ENCODE measurements at places on chromosomes 11 and 22.

- no peak for DNase-seq
Measured at GRCh38 chr22:49266561-49267519, 560.8 kb downstream of the BRD1 start.

DNA sequence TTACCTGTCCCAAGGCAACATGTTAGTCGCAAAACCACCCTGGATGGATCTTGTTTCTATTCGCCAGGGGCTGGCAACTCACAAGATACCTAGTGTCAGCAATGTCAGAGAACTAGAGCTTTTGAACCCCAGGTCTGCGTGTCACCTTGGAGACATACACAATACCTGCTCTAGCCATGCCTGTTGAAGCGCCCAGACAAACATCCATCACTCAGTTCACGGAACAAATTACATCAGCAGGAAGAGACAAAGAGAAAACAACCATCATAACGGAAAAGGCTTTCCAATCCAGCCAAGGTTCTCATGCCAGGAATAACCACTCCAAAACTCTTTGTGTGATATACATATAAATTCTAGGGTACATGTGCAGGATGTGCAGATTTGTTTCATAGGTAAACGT is 2.2 kb downstream of the CD59 start:
- DNase-seq, result no peak

DNA sequence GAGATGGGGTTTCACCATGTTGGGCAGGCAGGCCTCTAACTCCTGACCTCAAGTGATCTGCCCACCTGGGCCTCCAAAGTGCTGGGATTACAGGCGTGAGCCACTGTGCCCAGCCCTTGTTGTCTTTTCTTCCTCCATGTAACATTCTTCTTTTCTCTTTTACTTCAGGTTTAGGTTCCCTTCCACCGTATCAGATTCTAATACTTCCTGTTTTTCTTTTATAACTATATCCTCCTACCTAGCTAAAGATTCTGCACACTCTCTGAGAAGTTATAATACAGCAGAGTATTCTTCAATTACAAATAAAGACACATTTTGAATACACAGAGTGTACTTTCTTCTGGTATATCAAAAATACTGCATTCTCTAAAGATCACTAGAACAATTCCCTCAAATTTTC is 33.2 kb upstream of the GAB2 start:
- no peak for DNase-seq

GRCh38 chr11:35111161-35112055 is 27.6 kb upstream of the CD44 start:
- no peak for DNase-seq

GRCh38 chr22:40534379-40535188 is 101.9 kb downstream of the MRTFA start:
- peak; percentile 38 for DNase-seq

DNA sequence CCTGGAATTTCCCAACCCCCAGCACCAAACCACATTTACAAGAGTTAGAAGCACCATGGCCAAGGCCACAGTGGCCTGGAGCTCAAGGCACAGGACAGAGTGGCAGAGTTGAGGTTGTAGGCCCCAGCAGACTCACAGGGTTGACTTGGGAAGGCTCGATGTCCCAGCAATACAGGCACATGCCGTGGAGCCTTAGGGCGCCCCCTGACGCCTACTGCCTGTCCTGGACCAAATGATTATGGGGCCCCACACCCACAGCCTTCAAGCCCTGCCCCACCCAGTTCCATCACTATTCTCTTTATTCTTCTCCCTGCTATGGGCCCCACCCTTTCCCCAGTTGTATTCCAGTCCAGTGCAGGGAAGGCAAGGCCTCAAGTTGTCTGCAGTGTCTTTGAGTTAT is at the start of gene CCDC179:
CCDC179 (minus strand) TSS at position 234 of the 400 bp plus-strand sequence; CDS start at position 181, 53 bp downstream.
- no peak for DNase-seq

DNA sequence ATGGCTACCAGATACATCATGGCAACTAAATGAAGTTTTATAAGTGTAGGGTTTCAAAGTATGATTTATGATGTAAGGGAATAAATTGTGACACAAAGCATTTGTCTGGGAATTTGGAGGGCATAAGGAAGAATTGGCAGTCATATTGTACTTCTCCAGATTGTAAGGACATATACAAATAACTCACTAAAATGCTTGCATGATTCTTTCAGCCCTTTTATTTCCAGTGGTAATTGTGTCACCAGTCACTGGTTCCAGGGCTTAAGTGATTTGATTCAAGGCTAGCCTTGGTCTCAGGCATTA is 299.4 kb upstream of the ANO5 start:
- no peak for DNase-seq

GRCh38 chr11:46489656-46490560 is 98.3 kb upstream of the CHRM4 start:
- DNase-seq, result no peak

DNA sequence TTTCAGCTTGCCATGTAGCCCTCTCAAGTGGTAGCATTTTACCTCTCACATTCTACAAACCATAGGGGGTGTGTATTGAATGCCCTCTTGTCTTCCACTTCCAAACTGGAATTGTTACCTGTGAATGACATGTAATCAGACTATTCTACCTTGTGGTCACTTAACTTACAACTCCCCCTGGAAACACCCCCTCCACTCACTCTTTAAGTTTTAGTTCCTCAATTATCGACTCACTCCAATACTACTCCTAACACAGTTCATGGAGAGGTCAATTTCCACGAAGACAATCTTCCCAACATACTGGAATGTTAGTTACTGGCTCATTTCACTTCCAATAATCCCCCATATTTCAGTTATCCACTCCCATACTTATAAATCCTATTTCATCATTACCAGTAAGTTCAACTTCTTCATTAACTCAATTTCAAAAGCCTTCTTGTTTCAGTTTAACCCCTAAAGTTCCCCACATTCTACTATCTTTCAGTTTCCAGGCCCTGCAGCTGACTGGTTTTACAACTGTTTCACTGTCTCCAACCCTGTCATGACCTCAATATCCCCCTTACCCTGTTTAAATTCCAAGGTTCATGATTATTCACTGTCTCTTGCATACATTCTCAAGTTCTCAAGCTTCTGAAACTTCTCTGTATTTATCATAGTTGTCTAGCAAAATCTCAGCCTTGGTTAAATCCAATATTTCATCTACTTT is 92.5 kb downstream of the C11orf87 start:
- DNase-seq, result no peak

DNA sequence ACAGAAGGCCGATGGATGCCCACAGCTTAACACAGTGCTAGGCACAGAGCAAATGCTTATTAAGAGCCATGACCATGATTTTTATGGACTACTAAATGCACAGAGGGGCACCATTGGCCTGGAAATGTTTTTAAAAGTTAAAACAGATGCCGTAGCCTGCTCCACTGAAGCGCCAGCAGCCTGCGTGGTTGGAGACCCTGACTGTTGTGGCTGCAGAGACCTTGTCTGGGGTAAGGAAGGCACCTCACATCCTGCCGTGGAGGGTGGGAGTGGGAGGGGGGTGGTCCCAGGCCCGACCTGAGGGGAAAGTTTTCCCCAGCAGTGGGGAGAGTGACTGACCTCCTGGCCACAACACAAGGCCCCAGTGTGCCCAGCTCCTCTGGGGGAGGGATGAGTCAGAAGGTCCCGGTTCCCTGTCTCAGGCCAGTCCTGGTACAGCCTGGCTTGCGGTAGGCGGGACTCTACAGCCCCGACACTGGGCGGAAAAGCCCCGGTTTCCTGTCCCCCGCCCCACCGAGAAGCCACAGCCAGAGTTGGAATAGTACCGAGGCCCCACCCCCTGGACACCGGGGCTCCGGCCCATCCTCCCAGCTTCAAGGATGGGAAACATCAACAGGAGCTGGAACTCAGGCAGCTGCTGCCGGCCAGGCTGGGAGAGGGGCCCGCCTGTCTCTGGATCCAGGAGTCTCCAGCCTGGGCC is 7.0 kb downstream of the CHST1 start:
- peak; percentile 63 for DNase-seq

DNA sequence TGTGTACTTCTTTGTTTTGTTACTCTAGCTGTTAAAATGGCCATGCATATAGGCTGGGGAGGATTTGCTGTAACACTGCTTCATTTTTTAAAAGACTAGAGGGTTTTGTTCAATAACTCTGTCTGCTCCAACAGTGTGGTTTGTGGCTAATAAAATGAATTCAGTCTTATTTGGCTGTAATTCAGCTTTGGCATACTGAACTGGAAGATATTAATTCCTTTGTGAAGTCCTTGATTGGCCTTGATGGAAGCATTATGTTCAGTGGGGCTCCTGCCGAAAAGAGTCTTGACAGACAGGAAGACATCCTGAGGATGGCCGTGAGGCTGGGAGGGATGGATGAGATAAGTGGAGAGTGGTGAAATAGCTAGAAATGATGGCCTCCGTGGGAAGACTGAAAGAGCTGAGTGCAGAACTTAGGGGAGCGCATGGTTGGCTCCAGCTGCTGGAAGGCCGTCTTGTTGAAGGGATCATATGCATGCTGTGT is 44.8 kb upstream of the MYO18B start:
- DNase-seq, result no peak

GRCh38 chr11:92484570-92484969 is 260.0 kb downstream of the FAT3 start:
- no peak for DNase-seq

DNA sequence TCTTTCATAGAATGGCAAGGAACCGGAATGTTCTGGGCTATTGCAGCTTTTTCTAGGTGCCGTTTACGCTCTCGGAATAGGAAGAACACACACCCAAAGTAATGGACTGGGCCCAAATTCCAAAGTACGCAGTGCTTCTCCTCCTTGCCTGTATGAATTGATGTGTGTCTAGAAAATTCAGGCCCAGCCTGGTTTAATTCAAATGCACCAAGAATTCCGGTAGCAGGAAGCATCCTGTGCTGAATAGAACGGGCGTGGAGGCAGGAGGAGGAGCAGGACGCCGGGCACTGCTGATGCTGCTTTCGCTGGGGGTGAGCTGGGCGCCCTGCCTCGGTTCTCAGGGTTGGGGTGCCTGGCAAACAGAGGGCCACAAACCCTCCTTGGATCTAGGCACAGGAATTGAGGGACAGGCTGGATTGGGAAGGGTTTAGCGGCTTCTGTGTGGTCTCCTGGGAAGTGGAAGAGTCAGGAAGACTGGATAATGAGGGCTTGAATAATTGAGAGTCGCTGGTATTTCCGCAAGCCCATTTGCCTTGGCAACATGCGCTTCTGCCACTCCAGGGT is 2.0 kb downstream of the PARVB start:
- no peak for DNase-seq

GRCh38 chr22:36612458-36612857 is 83.5 kb upstream of the EIF3D start:
- no peak for DNase-seq

- no peak for DNase-seq
Measured at GRCh38 chr11:114317787-114318137, 21.6 kb downstream of the NNMT start.

DNA sequence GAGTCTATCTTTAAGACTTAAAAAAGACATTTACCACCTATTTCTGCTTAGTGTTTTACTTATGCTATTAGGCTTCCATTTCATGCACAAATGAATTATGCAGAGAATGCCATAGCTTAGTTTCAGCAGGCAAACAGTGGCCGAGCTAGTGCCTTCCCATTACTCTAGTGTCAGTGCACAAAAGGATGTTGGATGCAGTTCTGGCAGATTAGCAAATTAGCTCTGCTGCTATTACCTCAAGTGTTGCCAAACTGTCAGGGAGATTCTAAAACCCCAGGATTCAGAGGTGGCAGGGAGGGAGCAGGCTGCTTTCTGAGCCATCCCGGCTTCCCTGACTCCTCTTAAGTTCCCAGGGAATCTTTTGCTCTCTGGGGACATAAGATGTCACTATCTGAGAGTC is 209.4 kb upstream of the NCAM1 start:
- no peak for DNase-seq

GRCh38 chr22:50008151-50009040 is 4.2 kb downstream of the IL17REL start:
- DNase-seq, result no peak

- no peak for DNase-seq
Measured at GRCh38 chr11:128482512-128483191, 104.7 kb downstream of the ETS1 start.
